ENCODE measurements at places on chromosomes 2 and 18. TPM values are rescaled to one million over a fixed set of nuclear protein-coding genes. Genes with fewer than 3 reads are reported as not detected.

DNA sequence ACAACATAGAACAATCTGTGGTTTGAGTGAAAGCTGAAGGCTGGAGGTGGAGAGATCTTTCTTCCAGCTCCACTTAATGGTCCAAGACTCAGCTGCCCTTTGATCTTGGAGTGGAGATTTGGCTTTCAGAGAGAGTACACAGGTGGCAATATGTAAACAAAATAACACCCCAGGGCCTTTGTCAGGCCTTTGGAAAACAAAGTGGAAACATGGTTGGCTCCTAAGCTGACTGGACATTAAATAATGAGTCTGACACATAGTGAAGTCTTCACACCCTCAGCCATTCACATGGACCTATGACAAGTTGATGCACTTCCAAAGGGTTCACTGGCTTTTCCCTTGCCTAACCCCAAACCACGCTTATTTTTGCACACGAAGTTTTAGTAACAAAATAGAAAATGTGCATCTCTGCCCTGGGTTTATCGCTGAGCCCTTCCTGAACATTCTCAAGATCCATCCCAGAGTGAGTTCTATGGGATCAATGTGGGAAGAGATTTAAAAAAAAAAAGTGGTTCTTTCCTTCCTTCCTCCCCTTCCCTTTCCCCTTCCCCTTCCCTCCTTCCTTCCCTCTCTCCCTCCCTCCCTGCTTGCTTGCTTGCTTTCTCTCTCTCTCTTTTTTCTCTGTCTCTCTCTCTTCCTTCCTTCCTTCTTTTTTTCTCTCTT, 201.3 kb upstream of the NT5C1B start:
- DNase-seq, result no peak
- no peaks in the 10 kb centered on the region for H3K36me3 ChIP-seq
- no peaks in the 10 kb centered on the region for H3K4me1 ChIP-seq
- H3K27ac ChIP-seq, result no peak overlapping the region
- no peaks in the 10 kb centered on the region for H3K27me3 ChIP-seq

DNA sequence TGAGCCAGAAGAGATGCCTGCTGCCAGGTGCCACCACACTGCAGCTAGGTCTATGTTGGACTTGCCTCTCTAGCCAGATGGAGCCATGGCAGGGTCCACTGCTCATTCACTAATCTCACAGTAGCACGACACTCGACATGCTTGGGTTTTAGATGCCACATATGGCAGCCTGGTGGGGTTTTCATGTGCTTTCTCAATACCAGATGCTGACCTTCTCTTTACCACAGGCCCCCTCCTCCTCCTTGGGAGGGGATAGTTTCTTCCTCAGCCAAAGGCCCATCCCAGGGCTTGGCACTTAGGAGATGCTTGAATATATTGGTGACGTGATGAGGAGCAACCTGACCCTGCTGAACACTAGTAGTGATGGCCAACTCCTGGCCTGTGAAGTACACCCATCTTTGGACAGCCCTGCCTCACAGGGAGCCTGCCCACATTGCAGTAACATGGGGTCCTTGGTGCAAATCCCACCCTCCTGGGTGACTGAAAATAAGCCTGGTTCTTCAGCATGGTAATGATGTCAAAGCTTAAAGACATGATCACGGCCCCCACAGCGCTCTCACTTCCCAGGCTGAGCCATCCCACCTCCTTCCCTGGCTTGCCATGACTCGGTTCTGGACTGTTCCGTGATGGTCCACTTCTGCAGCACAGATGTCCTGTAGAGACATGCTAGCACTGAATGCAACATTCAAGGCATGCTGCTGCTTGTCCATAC, 227.5 kb downstream of the SH3RF3 start:
- H3K4me1 ChIP-seq, result peaks cover 4% of the 10 kb centered on the region
- H3K4me3 ChIP-seq, result no peak overlapping the region
- no peak for DNase-seq

- peaks cover 6% of the 10 kb centered on the region for H3K27me3 ChIP-seq
- H3K4me3 ChIP-seq, result no peak overlapping the region
- DNase-seq, result no peak
- H3K36me3 ChIP-seq, result no peaks in the 10 kb centered on the region
Measured at GRCh38 chr2:196604196-196604595, 35.3 kb upstream of the CCDC150 start.

DNA sequence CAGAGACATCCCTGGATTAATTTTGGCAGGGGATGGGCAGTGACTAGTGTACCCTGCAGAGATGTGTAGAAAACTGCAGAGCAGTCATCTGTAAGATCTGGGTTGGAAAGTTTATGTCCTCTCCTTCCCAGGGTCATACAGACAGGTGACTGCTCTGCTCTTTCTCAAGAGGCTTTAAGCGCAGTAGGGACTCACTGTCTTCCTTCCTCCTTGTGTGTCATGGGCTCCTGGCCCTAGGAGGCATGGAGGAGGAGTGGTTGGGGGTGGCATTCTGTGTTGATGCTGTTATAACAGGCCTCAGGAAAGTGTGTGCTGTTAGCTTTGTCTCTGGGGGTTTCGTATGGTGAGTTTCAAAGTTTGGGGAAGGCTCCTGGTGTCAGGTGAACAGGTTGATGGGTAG, 130.5 kb upstream of the MGAT5 start:
- peaks cover 10% of the 10 kb centered on the region for H3K36me3 ChIP-seq
- no peaks in the 10 kb centered on the region for H3K27me3 ChIP-seq
- no peak for DNase-seq
- H3K27ac ChIP-seq, result no peak overlapping the region
- no peak overlapping the region for H3K4me3 ChIP-seq

DNA sequence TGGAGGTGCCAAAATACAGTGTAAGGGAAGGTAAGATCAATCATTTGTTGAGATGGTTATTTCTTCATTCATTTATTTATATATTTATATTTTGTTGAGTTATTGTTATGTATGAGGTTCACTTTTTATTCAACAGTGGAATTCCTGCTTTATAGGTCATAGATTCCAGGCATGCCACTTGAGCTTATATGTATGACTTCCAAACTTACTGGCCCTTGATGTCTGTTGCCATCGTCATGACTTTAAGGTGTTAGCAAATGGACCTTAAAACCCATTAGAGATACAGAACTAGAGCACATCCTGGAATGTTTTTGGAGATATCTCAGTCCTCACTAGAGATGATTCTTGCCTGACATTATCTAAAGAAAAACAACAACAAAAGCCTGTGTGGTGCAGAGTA, 25.9 kb downstream of the CCDC85A start:
- H3K27me3 ChIP-seq, result no peaks in the 10 kb centered on the region
- no peak overlapping the region for H3K27ac ChIP-seq

- no peak overlapping the region for H3K4me3 ChIP-seq
- no peaks in the 10 kb centered on the region for H3K36me3 ChIP-seq
- H3K27me3 ChIP-seq, result peaks cover 2% of the 10 kb centered on the region
- H3K27ac ChIP-seq, result no peak overlapping the region
Measured at GRCh38 chr2:64866797-64867196, 122.4 kb upstream of the SLC1A4 start.

GRCh38 chr18:51426996-51427395, 229.5 kb upstream of the MEX3C start:
- H3K27ac ChIP-seq, result no peak overlapping the region
- no peaks in the 10 kb centered on the region for H3K36me3 ChIP-seq
- no peak for DNase-seq
- peaks cover 15% of the 10 kb centered on the region for H3K4me1 ChIP-seq
- H3K4me3 ChIP-seq, result no peak overlapping the region
- peaks cover 13% of the 10 kb centered on the region for H3K27me3 ChIP-seq

DNA sequence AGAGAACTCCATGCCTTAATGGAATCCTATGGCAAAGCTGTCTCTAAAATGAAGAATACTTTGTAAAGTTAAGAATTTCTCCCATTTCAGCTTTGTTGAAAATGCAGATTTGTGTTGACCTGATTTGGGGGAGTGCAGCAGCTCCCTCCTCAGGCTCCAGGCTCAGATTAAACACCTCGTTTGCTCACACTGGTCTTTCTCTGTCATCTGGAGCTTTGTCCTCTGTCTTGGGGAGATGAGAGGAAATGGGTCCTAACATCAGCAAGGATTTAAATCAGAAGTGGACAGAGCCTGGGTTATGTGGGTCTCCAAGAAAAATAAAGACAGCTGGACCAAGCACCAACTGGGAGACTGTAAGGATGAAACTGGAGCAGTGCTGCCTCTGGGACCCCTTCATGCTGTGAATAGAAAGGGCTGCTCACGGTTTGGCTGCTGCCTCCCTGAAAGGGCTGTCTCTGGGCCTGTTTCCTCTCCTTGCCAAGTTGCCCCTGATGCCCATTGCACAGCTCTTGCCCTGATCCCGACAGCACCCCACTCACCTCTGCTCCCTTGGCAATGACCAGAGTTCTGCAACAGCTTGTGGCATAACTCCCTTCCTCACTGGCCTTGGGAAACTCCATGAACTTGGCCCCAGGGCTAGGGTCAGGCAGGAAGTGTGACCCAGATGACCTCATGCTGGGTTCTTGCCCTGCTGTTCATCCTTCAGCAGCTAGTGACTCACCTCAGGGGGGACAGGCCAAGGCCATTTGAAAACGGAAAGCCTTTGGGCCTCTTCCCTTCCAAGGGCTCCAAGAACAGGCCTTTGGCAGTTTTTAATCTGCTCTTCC, 197.2 kb downstream of the CYP26B1 start:
- H3K4me1 ChIP-seq, result no peaks in the 10 kb centered on the region
- DNase-seq, result peak; percentile 7
- peaks cover 2% of the 10 kb centered on the region for H3K27me3 ChIP-seq
- no peak overlapping the region for H3K4me3 ChIP-seq

DNA sequence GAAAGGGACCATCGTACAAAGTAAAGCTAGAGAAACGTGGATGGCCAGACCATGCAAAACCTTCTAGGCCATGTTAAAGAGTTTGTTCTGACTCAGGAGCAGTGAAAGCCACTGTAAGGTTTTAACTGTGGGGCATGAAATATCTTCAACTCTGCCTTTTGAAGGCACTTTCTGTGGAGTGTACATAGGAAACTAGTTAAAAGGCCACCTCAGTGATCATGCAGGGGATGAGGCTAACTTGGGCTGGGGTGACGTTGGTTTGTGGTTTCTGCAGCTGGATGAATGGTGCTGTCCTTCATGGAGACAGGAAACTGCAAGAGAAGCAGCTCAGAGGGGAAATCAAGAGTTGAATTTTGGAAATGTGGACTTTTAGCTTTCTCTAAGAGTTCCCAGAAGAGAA, 190.7 kb downstream of the CDCA7 start:
- no peak overlapping the region for H3K4me3 ChIP-seq
- peaks cover 18% of the 10 kb centered on the region for H3K27me3 ChIP-seq
- no peaks in the 10 kb centered on the region for H3K36me3 ChIP-seq
- peaks cover 6% of the 10 kb centered on the region for H3K4me1 ChIP-seq

DNA sequence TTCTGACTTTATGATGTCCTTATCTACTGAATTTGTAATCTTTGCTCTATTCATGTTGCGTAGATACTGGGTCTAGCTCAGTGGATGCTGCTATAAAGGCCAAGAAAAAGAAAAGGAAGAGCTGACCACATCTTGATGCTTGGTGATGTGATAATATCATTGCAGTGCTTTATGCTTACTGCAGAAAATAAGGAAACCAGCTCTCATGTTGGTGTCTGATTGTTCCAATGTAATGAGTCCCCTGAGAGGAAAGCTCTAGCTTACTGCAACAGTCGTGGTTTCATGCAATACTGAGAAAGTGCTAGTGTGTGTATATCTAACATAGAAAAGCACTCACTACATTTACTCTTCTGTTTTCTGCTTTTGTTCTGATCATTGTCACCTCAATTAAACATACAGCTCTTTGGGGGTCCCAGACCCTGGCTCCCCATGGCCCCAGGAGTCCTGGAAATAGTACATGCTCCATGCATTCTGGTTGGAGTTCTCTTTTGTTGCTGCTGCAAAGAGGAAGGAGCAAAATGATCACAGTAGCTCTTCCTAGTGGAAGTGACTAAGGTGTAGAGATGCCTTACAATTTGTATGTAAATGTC, 338.8 kb downstream of the CYRIA start:
- H3K36me3 ChIP-seq, result no peaks in the 10 kb centered on the region
- no peak for DNase-seq
- H3K27ac ChIP-seq, result no peak overlapping the region
- no peak overlapping the region for H3K4me3 ChIP-seq
- H3K4me1 ChIP-seq, result no peaks in the 10 kb centered on the region

- no peaks in the 10 kb centered on the region for H3K4me1 ChIP-seq
- H3K4me3 ChIP-seq, result no peak overlapping the region
- H3K36me3 ChIP-seq, result no peaks in the 10 kb centered on the region
- peak; percentile 65 for DNase-seq
- H3K27me3 ChIP-seq, result peaks cover 65% of the 10 kb centered on the region
Measured at GRCh38 chr18:47254341-47254939, 3.0 kb upstream of the SKOR2 start.

GRCh38 chr2:190170673-190171072, 108.1 kb upstream of the MSTN start:
- H3K36me3 ChIP-seq, result no peaks in the 10 kb centered on the region
- no peak overlapping the region for H3K27ac ChIP-seq
- no peak overlapping the region for H3K4me3 ChIP-seq
- DNase-seq, result no peak
- H3K27me3 ChIP-seq, result no peaks in the 10 kb centered on the region

GRCh38 chr2:227323818-227324217, 1.2 kb upstream of the MFF start:
- DNase-seq, result no peak
- H3K27me3 ChIP-seq, result peaks cover 4% of the 10 kb centered on the region
- H3K27ac ChIP-seq, result no peak overlapping the region
- peaks cover 13% of the 10 kb centered on the region for H3K36me3 ChIP-seq

GRCh38 chr2:191325651-191326365, 80.6 kb downstream of the MYO1B start:
- H3K4me1 ChIP-seq, result peaks cover 23% of the 10 kb centered on the region
- H3K36me3 ChIP-seq, result peaks cover 2% of the 10 kb centered on the region
- peaks cover 4% of the 10 kb centered on the region for H3K27me3 ChIP-seq
- no peak overlapping the region for H3K4me3 ChIP-seq

DNA sequence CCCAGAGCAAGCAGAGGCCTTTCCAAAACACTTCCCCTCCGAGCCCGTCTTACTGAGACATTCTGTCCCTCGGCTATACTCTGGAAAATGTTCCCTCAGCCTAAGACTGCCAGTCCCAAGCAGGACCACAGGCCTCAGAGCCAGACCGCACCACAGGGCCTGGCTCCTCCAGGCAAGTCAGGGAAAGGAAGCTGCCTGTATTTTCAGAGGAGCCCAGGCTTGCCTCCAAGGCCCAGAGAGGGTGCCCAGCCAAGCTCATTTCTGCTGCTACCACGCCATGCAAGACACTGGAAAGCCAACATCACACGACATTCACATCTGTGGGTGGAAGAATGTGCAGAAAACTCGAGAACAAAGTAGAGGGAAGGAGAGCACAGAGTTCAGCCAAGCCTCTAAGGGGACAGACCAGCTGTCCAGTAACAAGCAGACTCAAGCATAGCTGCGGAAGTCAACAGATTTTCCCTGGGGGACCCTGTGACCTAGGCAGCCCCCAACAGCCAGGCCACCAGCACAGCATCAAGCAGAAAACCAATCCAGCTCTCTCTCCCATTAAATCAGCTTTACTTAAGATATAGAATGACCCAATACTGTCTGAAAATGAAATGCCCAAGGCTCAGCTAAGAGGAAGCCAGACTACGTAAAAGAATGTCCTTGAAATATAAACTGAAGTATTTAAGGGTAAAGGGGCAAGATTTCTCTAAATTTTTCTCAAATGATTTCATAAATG, 123.9 kb downstream of the ZFP36L2 start:
- DNase-seq, result no peak
- peaks cover 14% of the 10 kb centered on the region for H3K36me3 ChIP-seq
- no peak overlapping the region for H3K27ac ChIP-seq
- H3K4me3 ChIP-seq, result no peak overlapping the region

GRCh38 chr2:54755641-54756326, 32.3 kb downstream of the EML6 start:
- no peak for DNase-seq
- H3K27me3 ChIP-seq, result peaks cover 7% of the 10 kb centered on the region
- H3K27ac ChIP-seq, result no peak overlapping the region
- no peaks in the 10 kb centered on the region for H3K36me3 ChIP-seq
- no peaks in the 10 kb centered on the region for H3K4me1 ChIP-seq

FSHR gene
- not detected for total RNA-seq

RND3 gene
- not detected for total RNA-seq

ABCG8 gene
- not detected for total RNA-seq

SP9 gene
- not detected for total RNA-seq

NCKAP5 gene
- total RNA-seq, result not detected

KIAA1328 gene
- total RNA-seq, result 8.4 TPM

PRKAG3 gene
- not detected for total RNA-seq

ANKRD62 gene
- not detected for total RNA-seq
